NCI-H446 (cell line): ENCODE measurements at places on chromosomes 12 and 14.

GRCh38 chr12:1619587-1619986 is 9.4 kb upstream of the WNT5B start:
- DNase-seq, result no peak

DNA sequence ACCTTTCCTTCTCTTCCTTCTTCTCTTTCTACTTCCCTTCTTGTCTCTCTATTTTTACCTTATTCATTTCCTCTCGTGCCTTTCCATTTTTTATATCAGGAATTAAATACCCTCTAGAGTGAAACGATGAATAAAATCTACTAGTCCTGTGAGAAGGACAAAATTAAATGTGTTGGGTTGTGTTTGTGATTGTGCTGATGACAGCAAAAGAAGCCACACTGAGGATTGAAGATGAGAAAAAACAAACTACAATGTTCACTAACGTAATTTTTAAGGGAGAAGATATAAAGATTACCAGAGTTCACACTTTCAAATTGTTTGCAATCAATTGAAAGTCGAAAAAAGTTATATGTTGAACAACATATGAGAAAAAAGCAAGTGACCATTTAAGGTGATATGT is 1012.1 kb downstream of the DIO2 start:
- no peak for DNase-seq

DNA sequence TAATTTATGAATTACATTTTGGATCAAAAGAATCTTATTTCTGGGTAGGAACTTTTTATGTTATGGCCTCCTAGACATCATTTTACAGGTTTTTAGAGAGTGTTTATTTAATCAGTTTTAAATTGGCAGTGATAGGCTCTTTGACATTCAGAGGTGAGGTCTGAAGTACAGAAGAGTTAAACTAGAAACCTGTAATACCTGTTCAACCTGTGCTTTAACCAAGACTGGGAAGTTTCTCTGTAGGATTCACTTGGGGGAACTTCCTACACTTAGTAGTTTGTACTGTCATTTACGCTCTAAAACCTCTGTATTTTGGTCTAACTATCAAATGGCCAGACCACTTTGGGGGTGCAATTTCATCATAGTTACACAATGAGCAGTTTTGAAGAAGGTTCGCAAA is 35.9 kb downstream of the PLEKHA5 start:
- DNase-seq, result no peak

- no peak for DNase-seq
These were observed 9.1 kb downstream of the OR6S1 start for GRCh38 chr14:20632448-20632830.

- DNase-seq, result no peak
These were observed 677 bp downstream of the ATP2A2 start for GRCh38 chr12:110281549-110282299.

DNA sequence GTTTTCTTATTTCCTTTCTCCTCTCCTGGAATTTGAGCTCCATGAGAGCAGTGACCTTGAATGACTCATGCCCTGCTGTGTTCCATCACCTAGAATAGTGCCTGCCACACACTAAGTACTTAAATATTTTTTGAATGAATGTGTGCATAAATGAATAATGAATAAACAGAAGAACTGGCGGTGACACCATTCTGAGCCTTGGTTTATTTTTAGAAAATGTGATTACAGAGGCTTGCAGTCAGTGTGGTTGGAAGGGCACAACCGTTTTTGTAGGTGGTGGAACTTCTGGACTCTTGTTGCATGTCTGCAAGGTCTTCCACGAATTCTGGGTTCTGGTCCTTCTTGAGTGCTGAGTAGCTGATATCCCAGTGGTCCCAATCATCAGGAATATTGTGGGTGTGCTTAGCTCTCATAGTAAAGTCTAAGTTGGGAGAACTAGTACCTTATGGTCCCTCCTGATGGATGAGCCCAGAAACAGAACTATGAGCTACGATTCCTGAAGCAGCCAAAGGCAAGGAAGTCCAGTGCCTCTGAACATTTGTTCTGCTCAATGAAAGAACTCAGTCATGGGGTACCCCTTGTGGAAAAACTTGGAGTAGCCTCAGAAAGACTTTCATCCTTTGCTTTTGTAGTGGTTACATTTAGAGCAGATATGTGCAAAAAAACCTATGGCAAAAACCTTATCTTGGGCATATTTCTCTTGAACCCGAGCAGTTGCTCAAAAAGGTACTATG is 28.8 kb upstream of the BHLHE41 start:
- DNase-seq, result no peak

- no peak for DNase-seq
These were observed 10.1 kb upstream of the RASSF3 start for GRCh38 chr12:64600164-64600561.

- no peak for DNase-seq
These were observed 16.4 kb downstream of the MANSC1 start for GRCh38 chr12:12333407-12334366.
